ENCODE measurements at places on chromosomes 5 and 9. TPM values are rescaled to one million over a fixed set of nuclear protein-coding genes. Genes with fewer than 3 reads are reported as not detected.

DNA sequence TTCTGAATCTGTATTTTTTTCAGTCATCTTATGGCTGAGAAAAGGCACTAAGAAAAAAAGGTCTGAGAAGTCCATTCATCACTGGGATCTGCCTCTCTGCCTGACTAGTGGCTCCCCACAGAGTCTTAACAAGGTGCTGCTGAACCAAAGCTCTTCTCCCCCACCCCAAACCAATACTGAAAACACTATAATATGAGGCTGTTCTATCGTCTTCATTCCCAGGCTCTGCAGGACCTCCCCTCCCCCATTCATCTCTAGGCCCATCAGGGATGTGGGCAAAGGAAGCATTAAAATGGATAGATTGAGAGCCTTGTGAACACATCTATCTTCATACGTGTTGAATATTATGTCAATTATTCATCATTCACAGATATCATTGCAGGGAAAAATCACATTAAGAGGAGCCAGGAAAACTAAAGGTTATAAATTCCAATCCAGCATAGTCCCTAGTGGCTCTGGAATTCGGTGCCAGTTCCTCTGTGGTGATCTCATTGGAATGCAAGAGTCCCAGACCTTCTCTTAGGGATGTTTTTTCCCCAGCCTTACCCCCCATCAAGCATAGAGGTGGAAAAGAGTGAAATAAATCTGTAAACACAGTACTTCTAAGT is 44.3 kb upstream of the GPR151 start:
- H3K4me3 ChIP-seq: no peak overlapping the region
- H3K27ac ChIP-seq: no peak overlapping the region
- H3K27me3 ChIP-seq: no peaks in the 10 kb centered on the region
- no peaks in the 10 kb centered on the region for H3K4me1 ChIP-seq
- DNase-seq: no peak

DNA sequence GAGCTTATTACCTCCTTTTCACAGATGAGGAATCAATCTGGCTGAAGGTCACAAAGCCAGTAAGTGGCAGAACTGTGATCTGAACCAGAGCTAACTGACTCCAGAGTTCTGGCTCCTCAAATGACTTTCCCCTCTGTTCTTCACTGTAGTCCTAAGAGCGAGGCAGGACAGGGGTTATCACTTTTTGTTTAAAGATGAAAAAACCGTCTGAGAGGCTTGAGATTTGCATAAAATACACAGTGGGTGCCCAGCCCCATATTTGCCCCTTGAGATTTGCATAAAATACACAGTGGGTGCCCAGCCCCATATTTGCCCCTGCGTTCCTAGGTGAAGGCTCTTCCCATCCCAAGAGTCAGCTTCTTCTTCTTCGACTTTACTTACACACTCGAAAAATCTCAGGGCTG is 667 bp downstream of the FBXO10 start:
- H3K36me3 ChIP-seq: no peaks in the 10 kb centered on the region
- no peaks in the 10 kb centered on the region for H3K27me3 ChIP-seq
- no peak for DNase-seq
- peak overlapping the region; percentile 86 for H3K4me3 ChIP-seq
- H3K4me1 ChIP-seq: peaks cover 37% of the 10 kb centered on the region

GRCh38 chr5:71615809-71616208 is 28.7 kb downstream of the MCCC2 start:
- no peak overlapping the region for H3K4me3 ChIP-seq
- H3K27ac ChIP-seq: no peak overlapping the region
- H3K4me1 ChIP-seq: no peaks in the 10 kb centered on the region

DNA sequence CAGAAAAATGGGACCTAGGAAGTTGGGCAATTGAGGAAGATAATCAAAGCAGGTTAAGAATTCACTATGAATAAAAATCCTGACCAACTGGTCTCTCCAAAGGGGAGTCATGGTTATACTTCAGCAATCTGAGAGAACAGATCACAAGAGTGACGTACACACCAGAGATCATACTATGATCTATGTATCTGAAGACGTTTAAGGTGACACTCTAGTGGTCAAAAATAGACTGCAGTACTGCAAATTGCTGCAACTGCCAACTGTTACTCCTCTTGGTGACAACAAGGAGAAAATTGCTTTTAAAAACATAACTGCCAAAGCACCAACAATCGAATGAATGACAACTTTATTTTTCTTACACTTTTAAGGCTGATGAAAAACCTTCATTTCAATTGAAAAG is 4.9 kb downstream of the AK6 start:
- no peaks in the 10 kb centered on the region for H3K27me3 ChIP-seq
- H3K27ac ChIP-seq: no peak overlapping the region
- DNase-seq: no peak
- no peak overlapping the region for H3K4me3 ChIP-seq
- peaks cover 21% of the 10 kb centered on the region for H3K36me3 ChIP-seq
- H3K4me1 ChIP-seq: peaks cover 7% of the 10 kb centered on the region

- H3K4me3 ChIP-seq: no peak overlapping the region
- no peaks in the 10 kb centered on the region for H3K27me3 ChIP-seq
- no peak for DNase-seq
- no peaks in the 10 kb centered on the region for H3K36me3 ChIP-seq
Measured at GRCh38 chr9:116499986-116500871, 186.9 kb upstream of the TRIM32 start.

DNA sequence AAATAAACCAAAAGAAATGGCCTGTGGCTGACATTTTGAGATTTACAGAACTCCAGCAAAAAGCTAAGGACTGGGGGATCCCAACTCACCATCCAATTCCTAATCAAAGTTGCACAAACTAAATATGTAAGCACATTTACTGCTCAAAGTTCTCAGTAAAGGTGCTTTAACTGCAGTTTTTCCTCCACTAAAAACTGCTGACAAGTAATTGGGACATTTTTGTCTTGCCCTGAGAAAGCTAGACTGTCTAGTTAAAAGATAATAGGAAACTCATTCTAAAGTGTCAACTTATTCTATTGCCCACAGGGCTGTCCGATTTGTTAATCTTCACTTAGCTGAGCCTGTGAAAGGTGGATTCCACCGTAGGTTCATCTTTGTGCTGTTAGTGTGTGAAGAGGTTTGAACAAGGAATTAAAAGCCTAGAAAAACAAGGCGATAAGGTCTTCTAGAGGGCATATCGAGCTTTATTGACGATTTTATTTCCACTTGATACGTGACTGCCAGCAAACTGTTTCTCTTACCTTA is 1.0 kb downstream of the DOCK8 start:
- H3K27me3 ChIP-seq: no peaks in the 10 kb centered on the region
- peak overlapping the region; percentile 84 for H3K27ac ChIP-seq
- no peak for DNase-seq
- peak overlapping the region; percentile 14 for H3K4me3 ChIP-seq
- no peaks in the 10 kb centered on the region for H3K36me3 ChIP-seq

GRCh38 chr9:136059321-136059791 is 35.7 kb downstream of the NACC2 start:
- H3K4me1 ChIP-seq: peaks cover 11% of the 10 kb centered on the region
- H3K36me3 ChIP-seq: no peaks in the 10 kb centered on the region
- peak; percentile 47 for DNase-seq
- H3K27ac ChIP-seq: no peak overlapping the region

GRCh38 chr5:111237470-111237869 is 13.3 kb downstream of the CAMK4 start:
- no peak for DNase-seq
- no peaks in the 10 kb centered on the region for H3K36me3 ChIP-seq
- no peaks in the 10 kb centered on the region for H3K4me1 ChIP-seq
- H3K27ac ChIP-seq: no peak overlapping the region
- no peak overlapping the region for H3K4me3 ChIP-seq

GRCh38 chr9:33164138-33164809 is 2.9 kb downstream of the B4GALT1 start:
- H3K4me1 ChIP-seq: peaks cover 65% of the 10 kb centered on the region
- no peaks in the 10 kb centered on the region for H3K36me3 ChIP-seq
- DNase-seq: no peak
- no peaks in the 10 kb centered on the region for H3K27me3 ChIP-seq
- H3K27ac ChIP-seq: peak overlapping the region; percentile 97
- H3K4me3 ChIP-seq: no peak overlapping the region

DNA sequence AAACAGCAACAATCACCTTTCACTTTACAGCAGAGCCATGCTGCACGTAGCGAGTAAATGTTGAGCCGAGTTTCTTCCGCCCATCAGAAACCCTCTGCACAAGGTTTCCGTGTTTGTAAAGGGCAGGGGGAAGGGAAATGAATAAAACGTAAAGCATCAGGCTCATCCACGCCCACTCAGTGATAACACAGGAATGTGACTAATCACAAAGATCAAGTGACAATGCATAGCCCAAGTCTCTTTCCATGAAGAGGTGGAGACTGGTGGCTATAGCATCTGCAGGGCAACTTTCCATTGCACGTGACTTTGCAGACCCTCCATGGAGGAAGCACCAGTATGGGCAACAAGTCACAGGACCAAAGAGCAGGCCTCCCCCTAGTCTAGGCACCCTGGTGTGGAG is 56.6 kb downstream of the CAMSAP1 start:
- H3K27me3 ChIP-seq: no peaks in the 10 kb centered on the region
- no peak overlapping the region for H3K4me3 ChIP-seq
- no peak for DNase-seq
- peaks cover 14% of the 10 kb centered on the region for H3K36me3 ChIP-seq
- no peak overlapping the region for H3K27ac ChIP-seq
- H3K4me1 ChIP-seq: no peaks in the 10 kb centered on the region

- peak; percentile 68 for DNase-seq
- H3K27ac ChIP-seq: peak within 1 kb of the TSS; percentile 11
- peaks cover 7% of the 10 kb centered on the region for H3K4me1 ChIP-seq
- H3K27me3 ChIP-seq: no peaks in the 10 kb centered on the region
- no peaks in the 10 kb centered on the region for H3K36me3 ChIP-seq
Measured at GRCh38 chr5:112419164-112419985, at the start of gene EPB41L4A. Gene EPB41L4A, minus strand, starts transcription at chr5:112419277. Its CDS starts 238 bp downstream, at chr5:112419039.

GRCh38 chr9:11779971-11780370 is 913.2 kb upstream of the TYRP1 start:
- no peaks in the 10 kb centered on the region for H3K4me1 ChIP-seq
- H3K27me3 ChIP-seq: no peaks in the 10 kb centered on the region
- no peaks in the 10 kb centered on the region for H3K36me3 ChIP-seq
- H3K27ac ChIP-seq: no peak overlapping the region
- no peak for DNase-seq

GRCh38 chr5:98205691-98206461 is 567.6 kb upstream of the RGMB start:
- no peaks in the 10 kb centered on the region for H3K4me1 ChIP-seq
- H3K27me3 ChIP-seq: no peaks in the 10 kb centered on the region
- no peak overlapping the region for H3K4me3 ChIP-seq
- no peaks in the 10 kb centered on the region for H3K36me3 ChIP-seq
- no peak for DNase-seq

GRCh38 chr5:104361932-104362331 is 799.3 kb upstream of the NUDT12 start:
- DNase-seq: no peak
- no peaks in the 10 kb centered on the region for H3K27me3 ChIP-seq
- H3K36me3 ChIP-seq: no peaks in the 10 kb centered on the region
- H3K4me3 ChIP-seq: no peak overlapping the region
- H3K27ac ChIP-seq: no peak overlapping the region

GRCh38 chr5:11047030-11047429 is 286.0 kb upstream of the DAP start:
- H3K27me3 ChIP-seq: no peaks in the 10 kb centered on the region
- H3K4me1 ChIP-seq: no peaks in the 10 kb centered on the region
- no peak overlapping the region for H3K27ac ChIP-seq
- H3K4me3 ChIP-seq: no peak overlapping the region
- no peaks in the 10 kb centered on the region for H3K36me3 ChIP-seq

DNA sequence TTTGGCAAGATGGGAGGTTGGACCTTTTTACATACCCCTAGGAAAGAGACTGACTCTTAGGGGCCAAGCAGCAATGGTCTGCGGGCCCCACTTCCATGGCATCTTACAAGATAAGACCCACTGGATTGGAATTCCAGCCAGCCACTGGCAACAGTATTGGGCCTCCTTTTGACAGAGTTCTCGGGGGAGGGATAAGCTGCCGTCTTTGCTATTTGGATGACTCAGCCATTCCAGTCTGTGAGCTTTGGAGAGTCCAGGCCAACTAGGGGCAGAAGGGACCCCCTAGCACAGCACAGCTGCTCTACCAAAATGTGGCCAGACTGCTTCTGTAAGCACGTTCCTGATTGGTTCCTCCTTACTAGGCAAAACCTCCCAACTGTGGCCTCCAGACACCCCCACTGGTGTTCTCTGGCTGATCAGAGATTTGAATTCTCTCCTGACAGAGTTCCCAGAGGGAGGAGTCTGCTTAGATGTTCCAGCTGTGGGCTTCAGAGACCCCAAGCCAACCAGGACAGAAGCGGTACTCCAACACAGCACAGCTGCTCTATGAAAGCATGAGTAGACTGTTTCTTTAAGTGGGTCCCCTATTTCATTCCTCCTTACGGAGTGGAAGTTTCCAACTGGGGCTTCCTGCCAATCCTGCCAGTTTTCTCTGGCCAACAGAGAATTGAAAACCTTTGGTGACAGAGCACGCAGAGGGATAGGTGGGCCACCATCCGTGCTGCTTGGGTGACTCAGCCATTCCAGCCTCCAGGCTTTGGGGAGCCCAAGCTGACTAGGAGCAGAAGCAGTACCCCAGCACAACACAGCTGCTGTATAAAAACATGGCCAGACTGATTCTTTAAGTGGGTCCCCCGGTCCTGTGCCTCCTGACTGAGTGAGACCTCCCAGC is 672.1 kb upstream of the RIOK2 start:
- DNase-seq: no peak

DNA sequence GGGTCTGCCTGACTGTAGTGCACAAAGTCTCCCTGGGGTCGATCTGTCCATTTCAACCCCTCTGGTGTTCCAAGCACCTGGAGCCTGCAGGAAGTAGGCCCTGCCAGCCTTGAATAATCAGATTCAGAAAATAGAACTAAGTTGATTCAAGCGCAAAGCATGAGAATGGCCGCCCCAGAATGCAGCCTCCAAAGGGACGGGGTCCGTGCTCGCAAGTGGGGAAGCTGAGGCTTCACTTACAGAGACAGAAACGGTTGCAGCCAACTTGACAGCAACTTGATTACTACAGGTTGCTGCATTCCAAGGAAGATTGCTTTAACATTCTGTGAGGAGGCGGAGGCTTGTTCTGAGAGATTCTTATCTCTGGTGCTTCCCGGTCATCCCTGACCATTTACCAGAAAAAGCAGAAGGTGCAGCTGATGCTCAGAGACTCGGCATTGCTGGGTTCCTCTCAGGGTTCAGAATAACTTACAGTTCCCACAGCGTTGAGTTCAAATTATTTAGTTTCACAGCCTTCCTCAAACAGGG is 14.9 kb upstream of the LRRC14B start:
- H3K36me3 ChIP-seq: no peaks in the 10 kb centered on the region
- DNase-seq: no peak
- no peak overlapping the region for H3K4me3 ChIP-seq
- H3K27me3 ChIP-seq: no peaks in the 10 kb centered on the region
- no peak overlapping the region for H3K27ac ChIP-seq

DNA sequence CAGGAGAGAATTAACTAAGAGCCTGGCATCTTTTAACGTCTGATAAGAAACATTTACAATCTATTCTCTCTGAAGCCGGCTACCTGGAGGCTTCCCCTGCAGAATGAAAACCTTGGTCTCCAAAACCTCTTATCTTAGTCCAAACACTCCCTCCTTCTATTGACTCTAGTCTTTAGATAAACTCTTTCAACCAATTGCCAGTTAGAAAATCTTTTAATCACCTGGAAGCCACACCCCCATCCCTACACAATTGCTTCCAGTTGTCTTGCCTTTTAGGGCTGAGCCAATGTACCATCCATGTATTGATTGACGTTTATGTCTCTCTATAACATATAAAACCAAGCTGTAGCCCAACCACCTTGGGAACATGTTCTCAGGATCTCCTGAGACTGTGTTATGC is 1343.1 kb upstream of the C9orf72 start:
- no peak overlapping the region for H3K27ac ChIP-seq
- no peak for DNase-seq
- H3K27me3 ChIP-seq: no peaks in the 10 kb centered on the region
- H3K4me3 ChIP-seq: no peak overlapping the region

HAUS6 gene
- 5.2 TPM for total RNA-seq

FREM1 gene
- 2.8 TPM for total RNA-seq

KCNV2 gene
- total RNA-seq: not detected

IRX4 gene
- total RNA-seq: not detected

Data from adrenal gland (tissue), 19 donors.